ENCODE measurements at places on chromosomes 1 and 21.

GRCh38 chr1:76632136-76632535, 235.1 kb upstream of the ST6GALNAC5 start:
- no peak for DNase-seq

DNA sequence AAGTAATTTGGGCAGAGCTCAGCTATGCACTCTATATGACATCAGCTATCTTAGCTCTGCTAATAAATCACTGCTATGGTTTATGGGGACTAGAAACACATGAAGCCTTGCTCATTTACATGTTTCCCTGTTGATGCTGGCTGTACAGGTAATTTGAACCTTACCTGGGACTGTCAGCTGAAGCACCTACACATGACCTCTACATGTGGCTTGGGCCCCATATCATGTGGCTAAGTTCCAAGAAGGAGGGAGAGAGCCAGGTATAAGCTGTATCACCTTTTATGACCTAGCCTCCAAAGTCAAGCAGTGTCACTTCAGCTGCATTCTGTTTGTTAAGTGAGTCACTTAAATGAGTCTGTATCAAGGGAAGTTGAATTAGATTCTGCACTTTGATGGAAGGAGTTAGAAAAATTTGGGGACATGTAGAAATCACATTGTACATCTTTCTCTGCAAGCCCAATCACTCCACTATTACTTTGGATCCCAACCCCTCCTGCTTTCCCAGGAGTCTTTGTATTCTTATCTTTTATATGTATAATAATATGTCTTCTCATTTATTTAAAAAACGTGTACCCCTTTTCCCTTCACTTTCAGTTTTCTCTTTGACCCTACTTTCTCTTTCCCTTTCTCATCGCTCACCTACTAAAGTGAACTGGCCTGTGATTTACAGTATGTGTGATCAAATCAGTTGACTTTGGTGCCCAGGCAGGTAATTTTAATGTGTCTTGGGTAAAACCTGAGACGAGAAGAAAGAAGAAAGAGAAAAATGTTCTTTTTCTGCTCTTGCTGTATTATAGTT, 53.4 kb upstream of the PRKACB start:
- no peak for DNase-seq

DNA sequence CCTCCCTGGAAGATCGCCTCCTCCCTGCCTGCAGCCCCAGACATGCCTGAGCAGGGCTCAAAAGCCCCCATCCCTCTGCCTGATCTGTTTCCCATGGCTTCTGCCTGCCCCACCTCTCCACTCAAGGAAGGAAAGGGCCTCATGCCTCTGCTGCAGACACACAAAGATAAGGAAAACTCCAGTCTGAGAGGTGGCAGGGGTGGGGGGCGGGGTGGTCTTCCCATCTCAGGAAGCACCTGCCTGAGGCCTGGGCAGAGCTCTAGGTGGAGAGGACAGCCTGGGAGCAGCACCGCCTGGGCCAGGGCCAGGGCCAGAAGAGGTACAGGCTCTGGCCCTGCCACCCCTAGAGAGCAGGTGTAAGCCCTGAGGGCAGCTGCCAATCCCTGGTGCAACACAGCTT, 4.1 kb upstream of the GJB3 start:
- DNase-seq: no peak

GRCh38 chr1:159870704-159871103, 8.2 kb upstream of the VSIG8 start:
- no peak for DNase-seq

GRCh38 chr1:171841050-171841910, at the start of gene DNM3:
Gene DNM3 (plus strand): TSS chr1:171841498. CDS start chr1:171841657, 159 bp downstream.
- peak; percentile 84 for DNase-seq

DNA sequence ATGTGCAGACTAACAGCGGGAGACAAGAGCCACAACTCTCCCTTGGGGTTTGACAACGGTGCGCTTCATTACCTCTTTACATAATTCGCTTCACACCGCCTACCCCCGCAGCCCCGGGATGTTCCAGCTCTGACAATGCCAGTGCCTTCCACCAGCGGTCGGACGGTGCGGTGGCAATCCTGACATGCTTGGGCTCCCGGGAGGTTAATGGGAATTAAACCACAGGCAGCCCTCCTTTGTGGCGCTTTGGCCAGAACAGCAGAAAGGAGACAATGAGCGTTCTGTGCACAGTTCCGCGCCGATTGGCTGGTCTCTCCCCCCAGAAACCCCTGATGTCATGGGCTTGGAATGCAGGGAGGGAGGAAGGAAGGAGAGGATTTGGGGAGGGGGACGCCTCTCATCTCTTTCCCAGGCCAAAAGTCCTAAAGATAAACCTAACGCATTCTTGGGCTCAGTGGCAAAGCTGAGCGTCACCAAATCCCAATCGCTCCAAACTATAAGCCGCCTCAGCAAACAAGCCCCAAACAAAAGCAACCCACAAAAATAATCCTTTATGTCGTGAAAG, 1.3 kb downstream of the CNN3 start:
- DNase-seq: peak; percentile 40

- no peak for DNase-seq
Measured at GRCh38 chr1:21902026-21903012, 34.8 kb downstream of the HSPG2 start.

GRCh38 chr1:156726549-156727226, 1.6 kb upstream of the METTL25B start:
- no peak for DNase-seq

DNA sequence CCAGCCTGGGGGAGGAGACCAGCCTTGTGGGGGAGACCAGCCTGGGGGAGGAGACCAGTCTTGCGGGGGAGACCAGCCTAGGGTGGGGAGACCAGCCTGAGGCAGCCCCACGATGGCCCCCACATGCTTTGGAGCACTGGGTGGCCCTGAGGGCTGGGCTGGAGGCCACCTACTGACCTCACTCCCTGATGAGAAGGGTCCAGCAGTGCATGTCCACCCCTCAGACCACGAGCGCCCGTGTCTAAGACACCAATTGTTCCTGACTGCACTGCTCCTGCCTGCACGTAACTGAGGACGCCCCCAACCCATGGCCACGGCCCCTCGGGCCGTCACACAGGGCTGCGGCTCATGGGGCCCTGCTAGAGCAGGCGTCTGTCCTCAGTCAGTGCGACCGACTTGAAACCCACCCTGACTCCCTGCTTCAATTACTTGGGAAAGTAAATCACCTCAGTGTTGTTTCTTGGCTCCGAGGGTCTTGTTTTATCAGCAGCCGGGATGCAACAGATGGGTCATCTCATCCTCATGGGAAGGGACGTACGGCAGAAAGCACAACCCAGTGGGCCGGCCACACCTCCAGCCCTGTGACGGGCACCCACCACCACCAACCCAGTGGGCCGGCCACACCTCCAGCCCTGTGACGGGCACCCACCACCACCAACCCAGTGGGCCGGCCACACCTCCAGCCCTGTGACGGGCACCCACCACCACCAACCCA, at the start of gene SPATC1L:
Gene SPATC1L (minus strand): TSS at position 550 of the 715 bp plus-strand sequence. CDS start 1,643 bp downstream, outside the sequence.
- no peak for DNase-seq

DNA sequence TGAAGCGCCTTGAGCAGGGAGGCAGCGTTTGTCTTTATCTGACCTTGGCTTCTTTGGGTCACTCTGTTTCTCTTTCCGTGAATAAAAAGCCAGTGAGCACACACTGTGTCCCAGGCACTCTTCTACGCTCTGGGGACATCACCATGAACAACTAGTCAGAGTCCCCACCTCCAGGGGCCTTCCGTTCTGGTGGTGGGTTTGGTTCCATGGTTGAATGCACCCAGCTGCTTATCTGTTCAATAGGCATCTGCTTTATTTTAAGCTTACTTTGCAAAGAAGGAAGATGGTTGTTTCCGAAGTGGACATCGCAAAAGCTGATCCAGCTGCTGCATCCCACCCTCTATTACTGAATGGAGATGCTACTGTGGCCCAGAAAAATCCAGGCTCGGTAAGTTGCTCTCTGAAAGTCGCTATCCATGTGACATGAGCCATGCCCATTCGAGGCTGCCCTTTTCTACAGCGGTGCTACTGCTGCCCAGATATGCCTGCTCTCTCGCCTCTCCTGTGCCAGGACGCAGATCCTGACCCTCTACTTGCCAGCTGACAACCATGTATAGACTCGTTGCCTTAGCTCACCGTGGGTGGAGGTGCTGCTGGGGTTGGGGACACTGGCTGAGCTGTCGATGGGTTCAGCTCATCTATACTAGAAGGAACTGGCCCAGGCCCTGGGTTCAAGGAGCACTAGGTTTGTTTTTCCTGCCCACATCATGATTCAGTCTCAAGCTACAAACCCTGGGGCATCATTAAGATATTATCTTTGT, 5.9 kb downstream of the MX1 start:
- no peak for DNase-seq

- no peak for DNase-seq
Measured at GRCh38 chr1:92298213-92298572, 594 bp downstream of the GLMN start.

DNA sequence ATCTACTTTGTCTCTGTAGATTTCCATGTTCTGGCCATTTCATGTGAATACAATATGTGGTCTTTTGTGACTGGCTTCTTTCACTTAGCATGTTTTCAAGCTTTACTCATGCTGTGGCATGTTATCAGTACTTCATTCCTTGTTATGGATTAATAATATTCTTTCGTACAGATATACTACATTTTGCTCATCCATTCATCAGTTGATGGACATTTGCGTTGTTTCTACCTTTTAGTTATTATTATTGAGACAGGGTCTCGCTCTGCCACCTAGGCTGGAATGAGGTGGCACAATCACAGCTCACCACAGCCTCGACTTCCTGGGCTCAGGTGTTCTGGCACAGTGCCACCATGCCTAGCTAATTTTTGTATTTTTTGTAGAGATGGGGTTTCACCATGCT, 21.4 kb downstream of the SFPQ start:
- no peak for DNase-seq

GRCh38 chr1:99546432-99547416, 99.2 kb upstream of the PALMD start:
- no peak for DNase-seq

DNA sequence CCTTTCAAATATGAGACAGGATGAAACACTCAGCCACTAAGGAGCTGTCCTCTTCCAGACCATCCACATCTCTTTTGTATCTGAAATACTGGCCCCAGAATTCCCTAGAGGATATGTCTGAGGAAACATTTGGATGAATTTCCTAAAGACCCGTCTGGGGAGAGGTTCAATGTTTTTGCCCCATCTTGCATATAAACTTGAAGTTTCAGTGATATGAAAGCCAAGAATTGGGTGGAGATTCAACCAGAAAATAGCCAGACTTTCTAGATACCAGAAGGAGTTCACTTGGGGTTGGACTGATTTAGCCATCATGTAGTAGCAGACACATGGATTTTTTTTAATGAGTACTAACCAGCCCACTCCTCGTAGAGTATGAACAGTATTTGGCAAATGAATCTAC, 182.0 kb downstream of the PLPP3 start:
- DNase-seq: no peak

DNA sequence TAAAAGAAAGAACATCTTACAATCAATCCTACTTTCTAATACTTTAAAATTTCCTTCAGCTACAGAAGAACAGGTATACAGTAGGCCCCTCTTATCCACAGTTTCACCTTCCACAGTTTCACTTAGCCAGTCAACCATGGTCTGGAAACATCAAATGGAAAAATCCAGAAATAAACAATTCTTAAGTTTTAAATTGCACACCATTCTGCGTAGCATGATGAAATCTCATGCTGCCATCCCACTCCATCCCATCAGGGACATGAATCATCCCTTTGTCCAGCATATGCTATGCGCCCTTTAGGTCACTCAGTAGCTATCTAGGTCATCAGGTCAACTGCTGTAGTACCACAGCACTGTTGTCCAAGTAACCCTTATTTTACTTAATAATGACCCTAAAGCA, 67.7 kb downstream of the HSF2BP start:
- no peak for DNase-seq

DNA sequence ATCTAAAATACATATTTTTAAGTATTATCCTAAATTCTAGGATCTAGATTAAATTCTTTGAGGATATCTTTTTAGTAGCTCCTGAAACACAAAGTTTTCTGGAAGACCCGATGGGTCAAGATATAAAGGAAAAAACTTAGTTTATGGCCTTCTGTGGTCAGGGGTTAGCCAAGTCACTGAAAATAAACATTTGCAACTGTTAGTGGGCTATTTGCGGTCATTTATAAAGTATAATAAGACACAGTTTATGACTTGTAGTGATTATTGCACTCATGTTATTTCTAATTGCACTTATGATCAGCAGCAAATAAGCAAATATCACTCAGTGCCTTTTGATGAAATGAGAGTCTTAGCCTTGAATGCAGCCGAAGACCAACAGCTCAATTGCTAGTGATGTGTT, 183.3 kb downstream of the NFIA start:
- DNase-seq: no peak

GRCh38 chr1:182442333-182442732, 7.6 kb upstream of the RGSL1 start:
- no peak for DNase-seq

GRCh38 chr1:87513966-87514660, 185.4 kb downstream of the LMO4 start:
- DNase-seq: no peak

- no peak for DNase-seq
Measured at GRCh38 chr1:21871943-21872342, 59.9 kb downstream of the LDLRAD2 start.

DNA sequence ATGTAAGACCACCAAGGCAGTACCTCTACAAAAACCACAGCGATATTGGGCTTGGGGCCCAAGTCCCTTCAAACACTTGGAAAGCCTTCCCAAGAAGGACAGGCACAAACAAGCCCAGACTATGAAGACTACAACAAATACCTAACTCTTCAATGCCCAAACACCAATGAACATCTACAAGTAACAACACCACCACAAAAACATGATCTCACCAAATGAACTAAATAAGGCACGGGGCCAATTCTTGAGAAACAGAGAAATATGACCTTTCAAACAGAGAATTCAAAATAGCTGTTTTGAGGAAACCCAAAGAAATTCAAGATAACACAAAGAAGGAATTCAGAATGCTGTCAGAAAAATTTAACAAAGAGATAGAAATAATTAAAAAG, 86.8 kb downstream of the COL24A1 start:
- DNase-seq: no peak

DNA sequence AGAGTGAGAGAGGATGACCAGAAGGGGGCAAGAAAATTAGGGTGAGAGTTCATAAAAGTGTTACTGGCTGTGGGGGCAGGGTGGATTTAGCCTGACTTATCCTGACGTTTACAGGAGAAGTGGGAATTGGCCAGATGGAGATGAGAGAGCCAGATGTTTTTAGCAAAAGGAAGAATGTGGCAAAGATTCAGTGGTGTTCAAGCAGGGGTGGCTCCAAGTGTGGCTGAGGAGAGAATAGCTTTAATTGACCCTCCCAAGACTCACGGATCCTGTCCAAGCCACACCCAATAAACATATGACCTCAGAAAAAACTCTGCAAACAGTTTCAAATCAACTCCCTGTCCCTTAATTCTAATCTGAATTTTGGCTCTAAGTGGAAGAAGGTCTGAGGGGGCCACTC, 35.2 kb upstream of the EDEM3 start:
- DNase-seq: no peak

- no peak for DNase-seq
Measured at GRCh38 chr1:72547412-72547811, 265.1 kb upstream of the NEGR1 start.

- DNase-seq: no peak
Measured at GRCh38 chr1:3304246-3304645, 150.2 kb upstream of the ARHGEF16 start.

GRCh38 chr1:206739411-206740076, 31.0 kb upstream of the IL19 start:
- DNase-seq: no peak

GRCh38 chr1:116411784-116412479, 38.9 kb downstream of the ATP1A1 start:
- no peak for DNase-seq
